Left cardiac atrium (tissue), 4 donors: ENCODE measurements at places on chromosomes 2 and 18. TPM values are rescaled to one million over a fixed set of nuclear protein-coding genes. Genes with fewer than 3 reads are reported as not detected.

- DNase-seq: peak; percentile 76
Measured at GRCh38 chr2:24304098-24304497, 56.2 kb downstream of the ITSN2 start.

DNA sequence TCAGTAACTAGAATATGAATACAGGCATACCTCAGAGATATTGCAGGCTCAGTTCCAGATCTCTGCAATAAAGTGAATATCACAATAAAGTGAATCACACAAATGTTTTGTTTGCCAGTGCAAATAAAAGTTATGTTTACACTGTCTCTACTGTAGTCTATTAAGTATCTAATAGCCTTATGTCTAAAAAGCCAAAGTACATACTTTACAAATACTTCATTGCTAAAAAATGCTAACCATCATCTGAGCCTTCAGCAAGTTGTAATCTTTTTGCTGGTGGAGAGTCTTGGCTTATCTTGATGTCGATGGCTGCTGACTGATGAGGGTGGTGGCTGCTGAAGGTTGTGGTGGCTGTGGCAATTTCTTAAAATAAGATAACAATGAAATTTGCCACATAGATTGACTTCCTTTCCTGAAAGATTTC, 159.4 kb downstream of the MYO1B start:
- DNase-seq: no peak

The NXPH2 gene
- total RNA-seq: not detected

The RUFY4 gene
- not detected for total RNA-seq

- DNase-seq: peak; percentile 95
Measured at GRCh38 chr18:55405893-55406406, 182.0 kb downstream of the TCF4 start.

The BMP10 gene
- 0.27 TPM for total RNA-seq

The IL37 gene
- total RNA-seq: not detected

The CXCR1 gene
- total RNA-seq: 0.58 TPM

The TBR1 gene
- not detected for total RNA-seq

- DNase-seq: peak; percentile 38
Measured at GRCh38 chr2:207121784-207122183, 44.0 kb downstream of the KLF7 start.

GRCh38 chr2:72148837-72149555, 1.3 kb upstream of the CYP26B1 start:
- peak; percentile 61 for DNase-seq

DNA sequence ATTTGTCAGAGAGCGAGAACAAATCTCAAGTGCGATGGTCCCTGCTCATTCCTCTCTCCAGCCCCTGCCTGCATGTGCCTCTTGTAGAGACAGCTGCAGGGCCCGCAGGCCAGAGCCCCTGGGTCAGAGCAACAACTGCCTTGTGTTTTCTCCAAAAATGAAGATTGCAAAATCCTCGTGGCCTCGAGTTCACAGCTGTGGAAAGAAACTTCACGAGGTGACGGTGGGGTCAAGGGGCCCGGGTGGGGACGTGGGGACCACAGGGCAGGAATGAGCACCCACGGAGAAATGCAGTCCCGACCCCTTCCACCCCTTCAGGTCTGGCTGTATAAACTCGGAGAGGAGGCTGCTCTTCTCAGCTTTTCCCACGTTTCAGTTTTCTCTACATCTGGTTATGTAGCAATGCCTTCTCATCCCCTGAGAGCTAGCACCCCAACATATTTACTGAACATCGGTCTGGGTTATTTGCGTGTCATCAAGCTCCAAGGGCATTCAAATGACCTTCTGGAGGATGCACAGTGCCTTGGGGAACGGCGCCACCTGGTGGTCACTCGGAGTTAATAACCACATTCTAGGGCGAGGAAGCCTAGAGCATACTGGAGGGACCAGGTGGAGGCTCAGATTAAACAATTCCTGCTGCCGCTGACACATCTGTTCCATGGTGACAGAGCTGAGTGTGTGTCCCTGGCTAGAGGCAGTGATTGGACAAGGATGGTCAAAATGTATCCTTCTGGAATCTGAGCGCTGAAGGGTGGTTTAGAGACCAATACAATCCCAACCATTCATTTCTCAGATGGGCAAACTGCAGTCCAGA, 91.4 kb upstream of the CYRIA start:
- peak; percentile 80 for DNase-seq

DNA sequence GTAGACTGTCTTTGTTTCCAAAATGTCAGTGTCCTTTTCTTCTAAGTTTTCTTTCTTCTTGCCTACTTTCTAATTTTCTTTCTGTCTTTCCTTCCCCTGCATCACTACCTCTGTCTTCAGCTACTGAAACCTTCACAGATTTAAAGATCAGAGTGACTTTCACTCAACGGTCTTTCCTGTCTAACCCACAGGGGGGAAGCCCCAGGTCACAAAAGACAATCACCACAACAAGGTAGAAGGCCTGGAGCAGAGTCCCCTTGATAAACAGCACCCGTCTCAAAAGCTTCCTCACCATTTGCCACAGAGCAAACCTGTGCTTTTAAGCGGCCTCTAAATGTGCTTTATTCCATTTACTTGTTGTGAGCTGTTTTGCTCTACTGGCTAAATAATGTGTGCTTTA, 665.4 kb downstream of the BCL11A start:
- DNase-seq: no peak

DNA sequence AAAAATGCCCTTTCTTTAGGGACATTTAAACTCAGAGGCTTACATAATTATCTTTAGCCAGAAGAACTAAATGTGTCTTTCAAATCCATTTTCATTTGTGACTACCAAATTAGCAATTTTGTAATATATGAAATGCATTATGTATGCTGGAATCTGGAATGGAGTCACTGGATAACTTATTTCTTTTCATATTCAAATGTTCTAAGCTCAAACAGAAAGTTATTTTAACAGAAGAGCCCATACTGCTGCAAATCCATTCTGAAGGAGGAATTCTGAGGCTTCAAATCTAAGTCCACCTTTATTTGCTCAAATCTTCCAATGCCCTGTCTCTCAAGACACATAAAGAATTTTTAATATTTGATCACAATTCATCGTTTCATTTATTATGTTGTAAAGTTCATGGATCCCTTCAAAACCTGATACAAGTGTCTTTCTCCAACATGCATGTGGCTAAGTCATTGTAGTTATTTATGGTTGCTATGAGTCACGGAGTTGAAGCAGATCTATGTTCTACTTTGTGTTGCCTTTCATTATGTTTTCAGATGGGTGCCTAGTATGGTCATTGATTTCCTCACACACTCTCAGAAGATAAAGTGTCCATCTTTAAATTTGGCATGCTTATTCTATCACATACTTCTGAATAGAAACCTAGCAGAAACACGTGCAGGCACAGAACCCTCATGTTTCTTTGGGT, 214.8 kb upstream of the GCFC2 start:
- DNase-seq: no peak

The NT5C1B gene
- total RNA-seq: not detected

- DNase-seq: no peak
Measured at GRCh38 chr18:12283256-12283655, 24.8 kb upstream of the TUBB6 start.

GRCh38 chr18:4589056-4589800, 134.1 kb upstream of the DLGAP1 start:
- no peak for DNase-seq

DNA sequence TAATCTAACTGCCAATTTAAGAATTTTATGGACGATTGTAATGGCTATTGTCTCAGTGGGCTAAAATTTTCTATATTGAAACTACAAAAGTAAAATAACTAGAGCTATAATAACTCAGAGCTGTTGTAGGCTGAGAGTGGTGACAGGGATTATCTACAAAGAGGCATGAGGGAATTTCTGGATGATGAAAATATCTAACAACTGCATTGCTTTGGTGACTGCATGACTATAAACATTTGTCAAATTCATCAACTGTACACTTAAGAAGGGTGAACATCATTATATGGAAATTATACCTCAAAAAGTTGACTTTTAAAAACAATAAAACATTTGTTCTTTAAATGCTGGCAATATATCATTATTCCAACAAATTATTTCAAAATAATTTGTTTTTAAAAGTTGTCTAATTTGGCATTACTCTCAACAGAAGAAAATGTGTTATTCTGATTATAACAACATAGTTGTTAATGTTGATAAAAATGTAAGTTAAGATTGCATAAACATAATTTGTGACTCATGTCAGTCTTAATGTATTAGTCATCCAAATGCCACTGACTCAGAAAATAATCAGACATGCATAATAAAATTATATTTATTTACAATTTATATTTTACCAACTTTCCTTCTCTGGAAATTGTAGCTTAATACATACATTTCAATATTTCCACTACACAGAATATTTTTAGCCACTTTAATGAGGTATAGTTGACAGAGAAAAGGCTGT, 865.1 kb upstream of the VRK2 start:
- DNase-seq: no peak

The ESPNL gene
- total RNA-seq: 0.15 TPM

The STPG4 gene
- total RNA-seq: not detected

The CD8B gene
- 1.8 TPM for total RNA-seq

DNA sequence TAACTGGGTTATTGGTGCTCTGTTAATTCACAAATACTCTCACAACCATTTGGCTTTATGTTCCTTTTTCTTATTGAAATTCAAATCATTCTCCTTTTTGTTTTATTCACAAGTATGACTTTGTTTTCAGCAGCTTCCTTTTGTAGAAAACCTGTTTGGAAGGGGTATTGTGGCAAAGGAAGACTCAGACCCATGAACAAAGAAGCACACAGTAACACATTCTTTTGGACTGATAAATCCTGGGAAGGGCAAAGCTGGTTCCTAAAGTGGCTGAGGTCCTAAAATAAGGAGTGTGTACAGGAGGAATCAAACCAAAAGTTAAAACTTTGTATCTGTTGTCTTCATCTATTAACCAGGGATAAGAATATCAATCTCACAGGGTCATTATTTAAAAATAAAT, 374.7 kb upstream of the FIGN start:
- no peak for DNase-seq

DNA sequence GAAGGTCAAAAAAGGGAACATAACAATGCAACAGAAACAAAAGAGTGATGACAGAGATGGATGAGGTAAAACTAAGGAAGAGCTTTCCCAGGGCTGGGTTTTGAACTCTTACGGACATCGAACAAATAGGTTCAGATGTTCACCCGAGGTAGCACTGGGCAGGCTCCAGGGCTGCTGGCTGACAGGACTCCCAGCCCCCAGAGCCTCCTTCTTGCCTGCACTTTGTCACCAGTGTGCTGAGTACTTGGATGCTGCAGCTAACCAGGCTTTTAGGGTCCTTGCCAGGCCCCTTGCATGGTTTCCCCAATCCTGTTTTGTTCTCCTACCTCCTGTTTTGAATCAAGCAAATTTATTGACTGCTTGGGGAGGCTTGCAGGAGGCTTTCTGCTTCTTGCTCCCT, 322.9 kb downstream of the DYSF start:
- DNase-seq: no peak

GRCh38 chr2:175180701-175181103, 808 bp downstream of the ATP5MC3 start:
- DNase-seq: peak; percentile 54

DNA sequence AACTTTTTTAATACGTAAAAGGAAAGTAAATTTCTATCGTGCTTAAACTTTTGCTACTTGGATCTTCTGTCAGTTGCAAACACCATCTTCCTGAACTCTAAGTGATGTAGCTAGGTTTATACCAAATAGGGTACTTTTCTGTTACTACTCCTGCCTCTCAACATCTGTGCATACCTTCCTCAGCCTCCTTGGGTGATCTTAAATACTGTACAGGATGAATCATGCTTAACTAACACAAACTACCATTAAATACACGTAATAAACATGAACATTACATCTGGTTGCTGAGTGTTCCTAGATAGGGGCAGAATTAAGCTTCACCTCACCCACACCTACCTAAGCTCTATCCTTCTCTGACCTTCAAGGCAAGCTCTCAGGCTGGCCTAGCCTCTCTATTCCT, 398.0 kb downstream of the TXNL1 start:
- no peak for DNase-seq

- DNase-seq: no peak
Measured at GRCh38 chr2:74864728-74865722, 31.1 kb downstream of the HK2 start.

DNA sequence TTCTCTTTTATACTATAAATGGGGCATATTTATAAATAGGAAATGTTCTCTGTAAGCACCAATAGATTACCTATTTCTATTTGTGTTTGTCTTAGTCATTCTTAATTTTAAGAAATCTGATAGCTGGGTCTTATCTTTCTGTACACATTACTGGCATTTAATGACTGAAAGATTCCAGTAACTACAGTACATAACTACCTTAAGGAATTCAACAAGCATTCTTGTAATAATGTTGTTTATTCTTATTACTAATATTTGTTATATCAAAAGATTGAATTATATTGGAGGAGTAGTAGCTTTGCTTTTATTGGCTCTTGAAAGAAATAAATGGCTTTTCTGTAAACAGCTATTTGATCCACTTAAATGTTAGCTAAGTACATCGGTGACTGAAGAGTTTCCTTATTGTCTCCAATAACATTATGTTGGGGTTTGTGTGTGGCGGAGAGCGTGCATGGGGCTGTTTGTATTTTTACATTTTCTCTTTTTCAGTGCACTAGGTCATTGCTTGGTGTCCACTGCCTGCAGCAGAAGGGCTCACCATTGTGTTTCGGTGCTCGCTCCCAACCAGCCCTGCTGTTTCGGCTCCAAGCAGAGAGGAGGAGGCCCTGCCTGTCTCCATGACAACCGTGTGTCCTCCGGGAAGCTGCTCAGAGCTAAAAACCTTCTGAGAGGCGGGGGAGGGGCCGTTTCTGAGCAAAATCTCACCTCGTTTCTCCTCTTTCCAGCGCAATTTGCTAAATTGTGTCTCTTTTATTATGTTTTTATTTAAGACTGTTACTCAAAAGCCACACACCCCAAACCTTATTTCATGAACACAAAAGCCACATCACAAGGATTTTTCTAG, 112.5 kb upstream of the SLC38A11 start:
- DNase-seq: peak; percentile 46

DNA sequence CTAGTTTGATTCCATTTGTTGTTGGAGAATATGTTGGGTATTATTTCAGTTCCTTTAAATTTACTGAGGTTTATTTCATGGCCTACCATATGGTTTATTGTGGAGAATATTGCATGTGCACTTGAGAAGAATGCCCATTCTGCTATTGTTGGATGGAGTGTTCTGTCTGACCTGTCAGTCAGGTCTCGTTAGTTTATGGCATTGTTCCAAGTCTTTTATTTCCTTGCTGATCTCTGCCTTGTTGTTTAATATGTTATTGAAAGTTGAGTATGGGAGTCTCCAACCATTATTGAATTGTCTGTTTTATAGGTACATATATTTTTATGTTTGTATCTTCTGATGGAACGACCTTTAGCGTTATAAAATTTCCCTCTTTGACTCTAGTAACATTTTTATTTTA, 86.3 kb downstream of the PTPN4 start:
- DNase-seq: no peak

DNA sequence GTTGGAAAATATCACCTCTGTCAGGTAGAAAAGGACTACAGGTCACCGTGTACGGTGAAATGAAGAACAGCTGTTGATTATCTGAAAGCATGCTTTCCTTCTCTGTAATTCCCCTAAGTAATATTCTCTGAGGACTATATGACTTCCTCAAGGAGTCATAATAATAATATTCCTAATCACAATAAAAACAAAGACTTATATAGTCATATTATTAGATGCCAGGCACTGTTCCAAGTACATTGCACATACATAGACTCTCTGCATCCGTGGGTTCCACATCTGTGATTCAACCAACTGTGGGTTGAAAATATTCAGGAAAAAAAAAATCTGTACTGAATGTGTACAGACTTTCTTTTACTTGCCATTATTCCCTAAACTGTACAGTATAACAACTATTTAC, 512.4 kb upstream of the ID2 start:
- DNase-seq: no peak

- DNase-seq: no peak
Measured at GRCh38 chr2:17191223-17191622, 327.0 kb downstream of the RAD51AP2 start.

The LONRF2 gene
- total RNA-seq: 12.8 TPM
